ENCODE measurements at places on chromosomes 5 and 9. TPM values are rescaled to one million over a fixed set of nuclear protein-coding genes. Genes with fewer than 3 reads are reported as not detected.

The CXXC5 gene
- 27.7 TPM for total RNA-seq

The DBH gene
- total RNA-seq: not detected

The ATP10B gene
- not detected for total RNA-seq

The PHYHD1 gene
- not detected for total RNA-seq

The SYK gene
- total RNA-seq: not detected

The SLC4A9 gene
- not detected for total RNA-seq

The LCN15 gene
- total RNA-seq: not detected

The OTP gene
- total RNA-seq: not detected

The FAXDC2 gene
- 4.1 TPM for total RNA-seq

The NAIF1 gene
- total RNA-seq: 9.4 TPM

The ACSL6 gene
- total RNA-seq: not detected

The MAP1B gene
- total RNA-seq: 50.8 TPM

The SLC34A3 gene
- total RNA-seq: not detected

The ADCY2 gene
- not detected for total RNA-seq

The MLANA gene
- not detected for total RNA-seq

The BTNL3 gene
- total RNA-seq: not detected

The RGS7BP gene
- total RNA-seq: 0.32 TPM

The LRRC19 gene
- not detected for total RNA-seq

The TOR1B gene
- 22.7 TPM for total RNA-seq

The TPPP gene
- total RNA-seq: 0.15 TPM

The SLC27A6 gene
- total RNA-seq: under 0.01 TPM

The CDH12 gene
- not detected for total RNA-seq

The IFNA6 gene
- not detected for total RNA-seq

The FAT2 gene
- not detected for total RNA-seq

The JAKMIP2 gene
- total RNA-seq: not detected

The MYORG gene
- 2.3 TPM for total RNA-seq

The CD72 gene
- not detected for total RNA-seq

The CRHBP gene
- total RNA-seq: 0.15 TPM

The PRELID1 gene
- 156 TPM for total RNA-seq

The SLC25A2 gene
- 0.15 TPM for total RNA-seq

The ESM1 gene
- 284 TPM for total RNA-seq

The AGXT2 gene
- not detected for total RNA-seq

The LCN1 gene
- total RNA-seq: not detected

The GRM6 gene
- total RNA-seq: not detected

The FGD3 gene
- not detected for total RNA-seq

The WHRN gene
- total RNA-seq: under 0.01 TPM

The KIF24 gene
- 2.6 TPM for total RNA-seq

The TSSK1B gene
- not detected for total RNA-seq

The C8G gene
- not detected for total RNA-seq

The OLFML2A gene
- total RNA-seq: 0.32 TPM

Data from epithelial cell of umbilical artery (primary cell).